ENCODE measurements at places on chromosomes 13 and 19.

GRCh38 chr13:51155776-51156515 lies 44.9 kb upstream of the C13orf42 start:
- no peak for DNase-seq

GRCh38 chr13:91557328-91558090 lies 159.1 kb downstream of the GPC5 start:
- DNase-seq: no peak

DNA sequence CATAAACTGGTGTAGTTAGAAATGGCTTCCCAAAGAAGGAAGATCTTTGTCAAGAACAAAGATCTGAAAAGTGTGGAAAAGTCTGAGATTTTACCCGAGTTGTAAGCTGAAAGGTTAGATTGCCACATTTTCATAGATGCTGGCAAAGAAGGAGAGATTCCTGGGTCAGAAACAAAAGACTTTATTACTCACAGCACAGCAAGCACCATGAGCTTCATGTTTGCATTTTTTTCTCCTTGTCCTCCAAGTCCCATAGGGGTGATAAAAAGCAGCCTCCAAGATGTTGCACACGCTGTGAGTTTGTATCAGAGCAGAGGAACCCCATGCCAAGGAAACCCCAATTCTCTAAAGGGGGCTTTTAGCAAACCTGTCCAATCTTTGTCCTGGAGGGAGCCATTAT lies 29.3 kb downstream of the MZT1 start:
- no peak for DNase-seq

DNA sequence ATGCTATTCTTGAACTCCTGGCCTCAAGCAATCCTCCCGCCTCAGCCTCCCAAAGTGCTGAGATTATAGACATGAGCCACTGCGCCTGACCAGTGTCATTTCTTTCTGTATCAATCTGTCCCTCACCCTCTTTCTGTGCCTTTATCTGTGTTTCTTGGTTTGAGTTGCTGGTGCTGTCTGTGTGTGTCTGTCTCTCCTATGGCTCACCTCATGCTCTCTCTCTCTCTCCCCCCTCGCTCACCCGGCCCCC lies 9.9 kb downstream of the IRF2BP1 start:
- no peak for DNase-seq

- no peak for DNase-seq
Observed at GRCh38 chr13:94369972-94370436, 109.5 kb downstream of the DCT start.

GRCh38 chr13:46624353-46624752 lies 71.4 kb downstream of the LRCH1 start:
- no peak for DNase-seq

DNA sequence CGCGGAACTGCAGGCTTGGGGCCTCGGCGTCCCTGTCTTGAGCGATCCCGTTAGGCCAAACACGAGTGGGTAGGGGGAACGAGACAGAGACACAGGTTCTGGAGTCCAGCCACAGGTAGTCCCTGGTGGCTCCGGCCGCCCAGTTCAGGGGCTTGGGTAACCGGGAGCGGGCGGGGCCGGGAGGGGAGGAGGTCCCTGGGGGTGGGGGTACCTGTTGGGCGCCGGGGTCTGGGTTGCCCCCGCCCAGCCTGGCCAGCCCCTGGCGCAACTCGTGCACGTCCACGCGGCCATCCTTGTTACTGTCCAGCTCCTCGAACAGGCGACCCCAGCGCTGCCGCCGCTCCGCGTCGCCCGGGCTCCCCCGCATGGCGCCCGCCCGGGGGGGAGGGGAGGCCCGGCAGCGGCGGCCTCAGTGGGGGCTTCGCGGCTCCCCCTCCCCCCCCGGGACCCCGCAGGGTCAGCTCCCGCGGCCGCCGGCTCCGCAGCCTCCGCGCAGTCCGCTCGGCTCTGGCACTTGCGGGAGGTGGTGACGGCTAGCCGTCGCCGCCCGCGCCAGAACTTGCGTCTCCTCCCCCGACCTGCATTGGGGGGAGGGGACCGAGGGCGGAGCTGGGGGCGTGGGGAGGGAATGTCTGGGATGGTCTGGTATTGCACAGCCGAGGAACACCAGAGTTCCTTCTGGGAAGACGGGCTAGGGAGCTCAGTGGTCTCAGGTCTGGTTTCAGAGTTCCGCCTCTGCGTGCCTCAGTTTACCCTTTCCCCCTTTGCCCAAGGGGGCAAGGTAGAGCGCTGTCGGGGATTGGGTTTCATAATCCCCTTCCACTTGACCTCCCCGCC lies at the start of gene SLC25A23:
Gene SLC25A23, minus strand, starts transcription at position 531 of the 837 bp plus-strand sequence. Its CDS starts 164 bp downstream, at position 367.
- peak; percentile 70 for DNase-seq

GRCh38 chr13:61994174-61994573 lies 578.5 kb upstream of the PCDH20 start:
- DNase-seq: no peak

DNA sequence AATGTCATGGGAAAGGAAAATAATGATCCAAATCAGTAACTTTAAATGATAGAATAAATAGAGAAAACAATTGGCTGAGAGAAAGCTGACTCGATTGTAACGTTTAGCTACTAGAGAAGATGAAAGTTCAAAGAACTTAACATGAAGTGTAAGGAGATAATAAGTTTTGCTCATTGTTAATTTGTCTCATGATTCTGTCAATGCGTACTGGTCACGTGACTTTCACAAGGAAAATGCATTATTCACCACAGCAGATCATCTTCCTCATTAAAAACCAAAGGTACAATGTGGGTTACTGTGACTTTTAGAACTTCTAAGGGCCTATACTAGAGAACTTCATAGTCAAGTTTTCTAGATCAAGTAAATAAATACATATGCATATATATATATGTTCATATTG lies 1207.2 kb downstream of the EFNB2 start:
- no peak for DNase-seq

DNA sequence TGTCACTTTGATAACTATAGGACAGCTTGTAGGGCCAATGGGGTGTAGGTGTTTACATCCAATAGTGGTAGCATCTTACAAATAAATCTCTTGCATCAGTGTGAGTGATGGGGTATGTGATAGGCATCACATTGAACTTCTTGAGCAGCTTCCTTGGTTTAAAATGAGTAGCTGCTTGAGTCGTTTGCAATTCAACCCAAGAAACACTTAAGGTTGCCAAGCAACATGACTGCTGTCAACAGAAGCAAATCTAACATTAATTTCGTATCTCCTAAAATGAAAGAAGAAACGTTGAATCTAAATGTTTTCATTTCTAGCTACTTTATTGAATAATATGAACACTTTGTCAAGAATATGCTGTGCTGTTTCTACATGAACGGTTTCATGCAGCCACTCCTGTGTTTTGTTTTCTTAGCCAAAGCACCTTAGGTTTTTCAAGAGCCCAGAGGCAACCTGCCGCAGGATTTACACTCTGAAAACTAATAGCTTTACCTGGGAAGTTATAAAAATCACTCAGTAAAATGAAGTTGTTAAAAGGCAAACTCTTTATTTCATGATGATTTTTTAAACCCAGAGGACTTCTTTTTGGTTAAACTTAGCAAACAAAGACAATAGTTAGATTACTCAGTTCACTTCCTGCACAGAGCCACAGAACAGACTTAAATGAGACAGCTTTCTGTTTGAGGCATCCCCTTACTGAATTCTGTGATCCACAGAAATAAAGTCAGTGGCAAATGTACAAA lies 305.2 kb downstream of the MTUS2 start:
- peak; percentile 55 for DNase-seq

- no peak for DNase-seq
Observed at GRCh38 chr13:27396252-27396846, 28.1 kb upstream of the GTF3A start.

GRCh38 chr13:30224732-30225131 lies 82.6 kb downstream of the KATNAL1 start:
- no peak for DNase-seq

- no peak for DNase-seq
Observed at GRCh38 chr13:93502071-93502470, 275.5 kb downstream of the GPC6 start.

GRCh38 chr13:102231479-102231878 lies 170.4 kb downstream of the FGF14 start:
- no peak for DNase-seq

DNA sequence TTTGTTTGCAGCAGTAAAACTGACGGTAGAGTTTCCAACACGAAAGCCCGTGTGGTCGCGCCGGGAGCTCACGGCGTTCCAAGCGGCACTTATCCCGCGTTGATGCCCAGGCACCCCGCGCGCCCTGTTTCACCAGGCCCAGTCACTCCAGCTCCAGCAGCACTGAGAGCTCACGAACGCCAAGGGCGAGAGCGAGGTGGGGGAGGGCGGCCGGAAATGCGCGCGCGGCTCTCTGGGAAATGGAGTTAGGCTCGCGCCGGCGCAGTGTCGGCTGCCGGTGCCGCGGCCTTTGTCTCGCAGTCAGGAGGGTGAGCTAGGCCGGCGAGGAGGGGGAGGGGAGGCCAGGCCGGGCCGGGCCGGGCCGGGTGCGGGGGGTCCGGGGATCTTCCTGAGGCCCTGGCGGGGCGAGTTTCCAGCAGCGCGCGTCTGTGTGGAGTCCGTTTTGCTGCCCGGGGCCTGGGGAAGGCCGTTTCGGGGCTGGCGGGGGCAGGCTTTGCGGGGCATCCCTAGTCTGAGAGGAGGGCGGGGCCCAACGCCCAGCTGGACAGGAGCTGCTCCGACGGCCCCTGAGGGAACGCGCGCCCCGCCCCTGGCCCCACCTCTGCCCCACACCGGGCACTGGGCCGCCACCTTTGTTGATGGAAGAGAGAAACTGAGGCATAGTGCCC lies at the start of gene ZNF135:
Gene ZNF135, plus strand, starts transcription at position 280 of the 668 bp plus-strand sequence. CDS start 721 bp downstream, outside the sequence.
- peak; percentile 46 for DNase-seq

GRCh38 chr13:110448230-110448629 lies 113.3 kb downstream of the RAB20 start:
- DNase-seq: no peak

- no peak for DNase-seq
Observed at GRCh38 chr19:30676990-30677679, 305.0 kb downstream of the ZNF536 start.

DNA sequence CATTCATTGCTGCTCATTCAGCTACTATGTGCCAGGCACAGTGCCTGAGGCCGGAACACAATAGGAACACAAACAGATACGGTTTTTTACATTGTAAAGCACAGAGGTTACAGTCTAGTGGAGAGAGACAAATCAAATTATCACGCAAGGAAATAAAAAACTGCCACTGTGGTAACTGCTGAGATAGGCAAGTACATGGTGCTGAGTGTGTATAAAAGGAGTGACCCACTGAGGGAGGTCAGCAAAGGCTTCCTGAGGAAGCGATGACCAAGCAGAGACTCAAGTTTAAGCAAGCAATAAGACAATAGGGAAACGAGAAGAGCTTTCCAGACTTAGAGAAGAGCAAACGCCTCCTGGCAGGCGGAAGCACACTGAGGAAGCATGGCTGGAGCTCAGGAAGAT lies 56.4 kb downstream of the NUFIP1 start:
- DNase-seq: no peak

DNA sequence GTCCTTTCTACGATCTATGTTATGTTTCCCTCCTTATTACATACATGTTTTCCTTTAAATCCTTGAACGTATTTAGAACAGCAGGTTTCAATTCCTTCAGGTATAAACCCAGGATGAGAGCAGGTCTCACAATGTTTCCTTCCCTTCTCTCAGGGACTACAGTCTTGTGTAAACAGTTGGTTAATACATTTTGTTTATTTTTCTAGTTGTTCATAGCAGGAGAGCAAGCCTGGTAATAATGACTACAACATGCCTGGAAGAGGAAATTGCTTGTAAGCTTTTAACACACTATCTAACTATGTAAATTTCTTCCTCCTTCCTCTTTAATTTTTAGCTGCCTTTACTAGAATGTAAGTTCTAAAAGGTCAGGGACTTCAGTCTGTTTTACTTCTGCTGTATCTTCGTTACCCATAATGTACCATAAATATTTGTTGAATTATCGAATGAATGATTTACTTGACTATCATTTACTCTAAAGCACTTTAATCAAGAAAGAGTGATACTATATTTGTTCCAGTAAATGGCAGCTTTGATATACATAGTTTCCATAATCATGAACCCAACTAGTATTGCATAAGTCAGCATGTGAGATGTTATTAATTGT lies 28.9 kb upstream of the TNFRSF19 start:
- no peak for DNase-seq

DNA sequence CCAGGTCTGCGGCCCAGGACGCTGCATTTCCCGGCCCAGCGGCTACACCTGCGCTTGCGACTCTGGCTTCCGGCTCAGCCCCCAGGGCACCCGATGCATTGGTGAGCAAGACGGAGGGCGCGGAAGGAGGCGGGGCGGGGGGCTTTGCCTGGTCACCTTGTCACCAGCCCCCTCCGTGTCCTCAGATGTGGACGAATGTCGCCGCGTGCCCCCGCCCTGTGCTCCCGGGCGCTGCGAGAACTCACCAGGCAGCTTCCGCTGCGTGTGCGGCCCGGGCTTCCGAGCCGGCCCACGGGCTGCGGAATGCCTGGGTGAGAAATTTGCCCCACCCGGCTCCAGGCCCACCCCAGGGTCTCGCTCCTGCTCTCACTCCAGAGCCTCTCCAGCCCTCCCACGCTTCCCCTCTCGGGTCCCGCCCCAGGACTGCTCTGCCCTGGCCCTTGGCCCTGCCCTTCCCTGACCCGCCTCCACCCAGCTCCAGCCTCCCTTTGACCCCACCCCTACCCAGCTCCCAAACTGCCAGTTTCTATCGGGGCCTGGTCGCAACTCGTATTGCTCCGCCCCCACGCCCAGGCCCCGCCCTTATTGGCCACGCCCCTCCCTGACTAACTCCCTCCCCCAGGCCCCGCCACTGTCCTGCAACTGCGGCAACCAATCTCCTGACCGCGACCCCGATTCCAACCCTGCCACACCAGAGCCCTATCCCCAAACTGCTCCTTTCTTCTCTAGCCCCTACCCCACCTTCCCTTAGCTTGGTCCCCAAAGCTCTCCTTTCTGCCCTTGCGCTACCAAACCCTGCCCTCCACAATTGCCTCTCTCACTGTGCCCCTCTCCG lies 8.6 kb downstream of the LTBP4 start:
- DNase-seq: peak; percentile 89

DNA sequence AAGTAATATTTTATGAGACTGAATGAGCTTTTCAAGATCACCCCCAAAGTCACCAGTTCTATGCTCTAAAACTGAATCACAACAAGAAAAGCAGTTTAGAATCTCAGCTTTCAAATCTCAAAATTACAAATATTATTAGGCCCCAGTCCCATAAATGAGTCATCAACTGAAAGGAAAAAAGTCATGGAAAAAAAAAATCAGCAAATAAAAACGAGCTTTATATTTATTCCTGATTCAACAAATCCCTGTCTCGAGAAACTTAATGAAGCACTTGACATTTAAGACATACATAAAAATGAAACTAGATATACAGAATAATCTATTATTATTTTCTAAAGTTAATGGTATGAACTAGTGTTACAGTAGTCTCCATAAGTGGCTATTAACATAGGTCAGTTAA lies 203.0 kb downstream of the DIAPH3 start:
- no peak for DNase-seq

GRCh38 chr13:40798380-40798779 lies 9.0 kb downstream of the SLC25A15 start:
- peak; percentile 36 for DNase-seq

DNA sequence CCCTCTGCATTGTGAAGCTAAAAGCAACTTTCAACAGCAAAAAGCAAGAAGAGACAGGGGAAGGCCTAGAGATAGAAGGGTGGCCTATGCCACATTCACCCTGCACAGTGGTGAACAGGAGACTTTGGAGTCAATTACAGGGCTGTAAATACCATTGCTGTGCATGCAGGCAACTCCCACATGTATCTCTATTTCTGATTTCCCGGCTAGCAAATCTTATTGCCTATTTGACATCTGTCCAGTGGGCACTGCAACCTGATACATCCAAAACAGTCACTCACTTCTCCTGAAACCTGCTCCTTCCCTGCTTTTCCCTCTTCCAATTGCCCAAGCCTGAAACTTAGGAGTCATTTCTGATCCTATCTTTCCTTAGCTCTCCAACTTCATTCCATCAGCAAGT lies 13.4 kb downstream of the RUBCNL start:
- DNase-seq: no peak

Data from CD4-positive, alpha-beta T cell treated with Interleukin-10 for 1 hour (primary cell).